ENCODE measurements at places on chromosomes 2 and 18. TPM values are rescaled to one million over a fixed set of nuclear protein-coding genes. Genes with fewer than 3 reads are reported as not detected.

GRCh38 chr2:28539118-28539541 is 43.3 kb downstream of the PLB1 start:
- DNase-seq, result peak; percentile 27

- DNase-seq, result no peak
These were observed 11.3 kb upstream of the MALL start for GRCh38 chr2:110126906-110127305.

- no peak for DNase-seq
These were observed 2.0 kb downstream of the NPPC start for GRCh38 chr2:231923951-231924888.

GRCh38 chr2:129748653-129749052 is 230.8 kb upstream of the RAB6C start:
- no peak for DNase-seq

FAM237A gene
- not detected for total RNA-seq

Measured in Peyer's patch (tissue), 4 donors.